A549 treated with AZD2906 at 1 μM for 4 hours (cell line): ENCODE measurements at places on chromosomes 5 and 9. TPM values are rescaled to one million over a fixed set of nuclear protein-coding genes. Genes with fewer than 3 reads are reported as not detected.

Gene BARHL1
- 0.02 to 0.03 TPM in 2 of 5 replicates, not detected in the others for total RNA-seq

Gene ADAMTS12
- 5.5 to 7.2 TPM (median 7.0 TPM) in 5 replicates for total RNA-seq

Gene SV2C
- total RNA-seq = not detected in 5 replicates

Gene COL23A1
- 0.03 TPM in 1 of 5 replicates, not detected in the others for total RNA-seq

Gene NUTM2F
- 0.02 TPM in 1 of 5 replicates, not detected in the others for total RNA-seq

Gene HAVCR2
- 0.17 to 0.62 TPM (median 0.24 TPM) in 5 replicates for total RNA-seq

Gene ENTPD8
- 0.07 to 0.24 TPM (median 0.19 TPM) in 5 replicates for total RNA-seq

Gene SEMA5A
- under 0.01 TPM in 2 of 5 replicates, not detected in the others for total RNA-seq

Gene STPG3
- not detected in 5 replicates for total RNA-seq

Gene ARHGEF39
- 11.1 to 18.8 TPM (median 16.6 TPM) in 5 replicates for total RNA-seq

Gene SH3RF2
- total RNA-seq = 2.2 to 3.0 TPM (median 2.4 TPM) in 5 replicates

Gene ENTPD2
- 2.9 to 6.2 TPM (median 5.7 TPM) in 5 replicates for total RNA-seq

Gene FBP2
- total RNA-seq = not detected in 5 replicates

Gene WDR31
- 0.96 to 1.4 TPM (median 1.1 TPM) in 5 replicates for total RNA-seq

Gene FOXD4L4
- 0.06 to 0.13 TPM (median 0.06 TPM) in 4 of 5 replicates, not detected in the other for total RNA-seq

Gene SEMA6A
- 0.03 to 0.62 TPM (median 0.14 TPM) in 5 replicates for total RNA-seq

Gene MUSK
- total RNA-seq = not detected in 5 replicates

Gene LCN1
- 0.17 to 0.26 TPM (median 0.20 TPM) in 3 of 5 replicates, not detected in the others for total RNA-seq
